ENCODE measurements at places on chromosomes 4 and X.

- DNase-seq: no peak
Observed at GRCh38 chrX:152220606-152221005, 82.2 kb upstream of the MAGEA10 start.

DNA sequence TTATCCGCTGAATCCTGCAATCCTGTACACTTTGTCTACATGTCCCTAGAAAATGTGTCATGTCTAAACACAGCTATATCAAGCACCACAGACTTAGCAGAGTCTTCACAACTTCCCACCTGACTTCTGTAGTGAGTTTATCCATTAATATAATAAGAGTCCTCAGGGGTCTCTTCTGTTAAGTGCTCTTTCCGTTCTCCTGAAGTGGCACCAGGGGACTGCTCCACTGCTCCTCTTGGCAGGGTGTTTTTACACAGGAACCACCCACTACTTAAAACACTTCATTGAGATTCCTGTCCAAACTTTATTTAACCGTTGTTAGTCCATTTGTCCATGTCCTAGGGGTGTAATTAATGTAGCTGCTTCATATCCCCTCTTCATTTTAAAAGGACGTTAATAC lies 1000.4 kb downstream of the STPG2 start:
- no peak for DNase-seq

DNA sequence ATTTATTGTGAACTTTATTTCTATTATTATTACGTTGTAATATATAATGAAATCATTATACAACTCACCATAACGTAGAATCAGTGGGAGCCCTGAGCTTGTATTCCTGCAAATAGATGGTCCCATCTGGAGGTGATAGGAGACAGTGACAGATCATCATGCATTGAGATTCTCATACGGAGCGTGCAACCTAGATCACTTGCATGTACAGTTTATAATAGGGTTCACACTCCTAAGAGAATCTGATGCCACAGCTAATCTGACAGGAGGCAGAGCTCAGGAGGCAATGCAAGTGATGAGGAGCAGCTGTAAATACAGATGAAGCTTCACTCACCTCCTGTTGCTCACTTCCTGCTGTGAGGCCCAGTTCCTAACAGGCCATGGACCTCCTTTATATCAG lies 2170.2 kb downstream of the PCDH7 start:
- no peak for DNase-seq

GRCh38 chr4:61666244-61666643 lies 466.1 kb downstream of the ADGRL3 start:
- no peak for DNase-seq

GRCh38 chrX:72083291-72083690 lies 48.4 kb downstream of the RTL5 start:
- no peak for DNase-seq

GRCh38 chrX:21700275-21700674 lies 42.1 kb upstream of the KLHL34 start:
- no peak for DNase-seq

DNA sequence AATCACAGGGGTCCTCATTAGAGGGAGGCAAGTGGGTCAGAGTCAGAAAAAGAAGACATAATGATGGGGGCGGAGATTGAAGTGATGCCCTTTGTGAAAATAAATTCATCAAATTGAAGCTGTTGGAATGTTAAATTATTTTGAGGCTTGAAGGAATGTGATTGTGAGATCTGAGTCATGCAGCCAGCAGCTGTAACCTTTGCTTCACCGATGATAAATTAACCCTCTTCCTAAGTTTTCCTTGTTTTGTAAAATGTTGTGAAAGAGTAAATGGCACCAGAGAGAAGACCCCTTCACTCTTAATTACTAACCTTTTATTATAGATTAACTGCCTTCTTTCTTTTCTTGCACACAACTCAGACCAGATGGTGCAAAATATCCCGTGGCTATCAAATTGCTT lies 47.7 kb upstream of the FAM9A start:
- DNase-seq: no peak

DNA sequence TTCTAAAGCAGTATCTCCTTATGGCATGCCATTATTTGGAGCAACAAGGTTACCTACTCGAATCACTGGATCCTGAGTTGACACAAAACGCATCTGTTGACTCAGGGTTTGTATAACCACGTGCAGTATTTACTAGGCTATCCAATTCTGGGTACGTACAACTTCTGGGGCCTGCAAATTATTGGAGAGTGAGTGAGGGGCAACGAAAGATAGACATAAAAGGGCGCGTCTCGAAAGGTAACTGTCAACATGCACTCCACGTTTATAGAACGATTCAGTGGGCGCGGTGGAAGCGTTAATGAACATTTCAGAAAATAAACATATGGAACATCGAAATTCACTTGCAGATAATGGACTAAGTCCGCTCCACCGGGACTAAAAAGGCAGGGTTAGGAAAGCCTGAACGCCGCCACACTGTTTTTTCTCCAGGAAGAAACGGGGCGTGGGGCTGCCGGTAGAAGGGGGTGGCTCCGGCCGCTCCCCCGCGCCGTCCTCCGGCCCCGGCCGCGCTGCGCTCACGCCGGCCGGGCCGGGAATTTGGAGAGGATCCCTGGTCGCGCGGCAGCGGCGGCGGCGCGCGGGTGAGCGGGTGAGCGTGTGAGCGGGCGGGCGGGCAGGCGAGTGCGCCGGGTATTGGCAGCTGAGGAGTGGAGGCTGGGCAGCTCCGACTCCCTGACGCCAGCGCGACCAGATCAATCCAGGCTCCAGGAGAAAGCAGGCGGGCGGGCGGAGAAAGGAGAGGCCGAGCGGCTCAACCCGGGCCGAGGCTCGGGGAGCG lies at the start of gene SMAD1:
SMAD1 (plus strand) TSS at position 690 of the 778 bp plus-strand sequence. CDS start 32,761 bp downstream, outside the sequence.
- DNase-seq: peak; percentile 52

- no peak for DNase-seq
Observed at GRCh38 chr4:6573986-6574746, 823 bp upstream of the MAN2B2 start.

All from activated naive CD8-positive, alpha-beta T cell treated with anti-CD3 and anti-CD28 coated beads, Interleukin-2, amount 50 U/mL, for 24 hours (primary cell).